Germinal center (tissue), 1 donor: ENCODE measurements at places on chromosomes 7 and 10.

- no peak for DNase-seq
Measured at GRCh38 chr7:25206765-25207164, 21.5 kb downstream of the NPVF start.

DNA sequence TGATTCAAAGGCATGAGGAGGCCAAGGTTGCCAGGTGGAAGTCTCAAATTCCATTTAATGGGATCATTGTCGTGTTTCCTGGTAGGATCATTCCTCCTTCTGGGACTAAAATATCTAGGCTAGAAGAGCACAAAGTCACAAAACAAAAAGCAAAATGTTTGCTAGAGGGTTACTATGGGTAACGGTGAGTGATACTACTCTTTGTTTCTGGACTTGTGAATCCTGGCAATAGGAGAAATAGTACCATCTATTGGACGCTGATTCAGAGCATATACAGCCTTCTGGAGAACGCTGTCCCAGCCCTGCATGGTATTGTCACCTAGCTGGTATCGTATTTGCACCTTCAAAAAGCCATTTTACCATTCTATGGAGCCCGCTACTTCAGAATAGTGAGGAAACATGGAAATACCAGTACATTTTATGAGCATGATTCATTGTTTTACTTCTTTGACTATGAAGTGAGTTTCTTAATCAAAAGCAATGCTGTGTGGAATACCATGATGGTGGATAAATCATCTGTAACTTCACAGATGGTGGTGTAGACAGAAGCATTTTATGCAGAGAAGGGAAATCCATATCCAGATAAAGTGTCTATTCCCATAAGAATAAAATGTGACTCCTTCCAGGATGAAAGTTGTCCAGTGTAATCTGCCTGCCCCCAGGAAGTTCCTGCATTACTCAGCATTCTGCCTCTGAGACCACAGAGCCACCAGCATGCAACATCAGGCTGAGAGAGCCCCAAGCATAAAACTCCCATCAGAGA lies 361.0 kb downstream of the ETV1 start:
- DNase-seq, result no peak

GRCh38 chr7:22726907-22727713 lies at the start of gene IL6:
TSS of gene IL6 (plus strand) at chr7:22727200. CDS start at chr7:22727263, 63 bp downstream.
- no peak for DNase-seq

DNA sequence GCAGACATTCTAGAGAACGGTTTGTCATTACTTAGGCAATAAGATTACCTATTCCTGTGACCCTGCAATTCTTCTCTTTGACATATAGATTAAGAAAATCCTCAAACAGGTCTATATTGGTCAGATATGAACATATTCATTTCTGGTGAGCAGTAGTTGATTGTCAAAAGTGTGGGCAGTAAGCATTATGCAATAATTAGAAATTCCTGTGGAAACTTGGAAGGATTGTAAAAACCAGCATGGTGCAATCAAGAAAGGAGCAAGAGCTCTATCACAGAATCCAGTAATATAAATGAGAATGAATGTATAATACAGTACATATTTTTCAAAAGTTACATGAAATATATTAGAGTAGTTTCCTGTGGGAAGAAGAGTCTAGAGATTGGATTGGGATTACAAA lies 406.5 kb downstream of the SUGCT start:
- no peak for DNase-seq

DNA sequence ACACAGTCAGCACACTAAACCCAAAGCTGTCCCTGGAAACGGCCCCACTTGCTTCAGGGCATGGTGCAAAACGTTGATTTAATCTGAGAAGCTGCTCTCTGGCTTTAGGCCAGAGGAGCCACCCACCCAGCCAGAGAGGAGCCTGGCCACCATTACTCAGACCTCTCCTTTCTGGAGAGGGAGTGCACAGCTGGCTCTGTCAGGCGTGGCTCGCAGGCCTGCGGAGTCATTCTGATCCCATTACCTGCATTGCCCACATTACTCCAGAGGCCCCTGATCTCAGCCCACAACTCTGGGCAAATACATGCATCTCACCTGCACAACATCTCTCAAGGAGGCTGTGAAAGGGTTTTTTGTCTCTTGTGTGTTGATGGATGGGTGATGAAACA lies 370.0 kb upstream of the IGFBP3 start:
- no peak for DNase-seq

- DNase-seq, result no peak
Measured at GRCh38 chr10:90865401-90865800, 6.4 kb upstream of the RPP30 start.

- no peak for DNase-seq
Measured at GRCh38 chr7:133389727-133390126, 136.8 kb downstream of the EXOC4 start.

DNA sequence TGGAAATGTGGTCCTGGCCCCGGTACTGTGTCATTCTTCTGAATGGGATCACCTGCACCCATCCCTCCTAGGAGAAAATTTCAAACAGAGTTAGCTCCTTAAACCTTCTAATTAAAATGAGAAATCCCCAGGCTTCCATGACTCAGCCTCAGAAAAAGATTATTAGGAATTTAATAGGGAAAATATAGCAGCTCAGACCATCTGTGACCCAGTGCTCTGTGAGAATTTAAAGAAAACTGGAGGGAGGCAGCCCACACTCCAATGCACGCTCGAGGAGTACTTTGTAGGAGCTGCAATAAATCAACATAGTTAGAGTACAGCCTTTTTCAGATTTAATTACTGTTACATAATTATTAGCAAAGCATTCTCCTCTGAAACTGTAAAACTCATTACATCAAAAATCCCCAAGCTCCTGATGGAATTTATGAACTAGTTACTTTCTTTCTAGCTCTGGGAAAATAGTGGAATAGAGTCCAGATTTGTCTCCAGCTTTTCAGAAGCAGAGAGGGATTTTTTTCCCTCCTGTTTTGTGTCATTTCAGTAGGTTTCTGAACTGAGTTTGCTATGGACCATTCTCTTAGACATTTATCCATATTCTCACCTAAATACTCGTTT lies 30.1 kb downstream of the NEUROD6 start:
- DNase-seq, result no peak

- no peak for DNase-seq
Measured at GRCh38 chr10:100100651-100101184, 19.0 kb upstream of the CPN1 start.

- no peak for DNase-seq
Measured at GRCh38 chr7:141477865-141478264, 73.3 kb upstream of the AGK start.

- no peak for DNase-seq
Measured at GRCh38 chr10:73289958-73290357, 37.5 kb upstream of the MRPS16 start.

GRCh38 chr7:39894904-39895303 lies 55.2 kb upstream of the CDK13 start:
- DNase-seq, result no peak

DNA sequence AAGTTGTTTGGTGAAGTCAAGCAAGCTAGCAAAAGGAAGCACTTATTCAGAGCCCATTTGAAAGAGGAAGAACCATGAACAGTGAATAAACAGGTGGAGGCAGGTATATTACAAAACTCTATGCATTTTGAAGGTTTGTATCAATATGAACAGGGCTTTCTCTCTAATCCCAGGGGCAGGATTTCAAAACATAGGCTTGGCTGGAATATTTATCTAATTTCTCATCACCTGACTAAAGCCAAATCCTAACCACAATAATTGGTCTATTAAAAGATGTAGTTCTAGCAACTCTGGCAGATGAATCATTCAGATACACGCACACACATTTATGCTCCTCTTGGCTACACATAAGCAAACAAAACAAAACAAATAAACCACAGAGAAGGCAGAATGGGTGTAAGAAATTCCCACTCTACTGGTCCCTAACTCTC lies 554.4 kb downstream of the INHBA start:
- no peak for DNase-seq

DNA sequence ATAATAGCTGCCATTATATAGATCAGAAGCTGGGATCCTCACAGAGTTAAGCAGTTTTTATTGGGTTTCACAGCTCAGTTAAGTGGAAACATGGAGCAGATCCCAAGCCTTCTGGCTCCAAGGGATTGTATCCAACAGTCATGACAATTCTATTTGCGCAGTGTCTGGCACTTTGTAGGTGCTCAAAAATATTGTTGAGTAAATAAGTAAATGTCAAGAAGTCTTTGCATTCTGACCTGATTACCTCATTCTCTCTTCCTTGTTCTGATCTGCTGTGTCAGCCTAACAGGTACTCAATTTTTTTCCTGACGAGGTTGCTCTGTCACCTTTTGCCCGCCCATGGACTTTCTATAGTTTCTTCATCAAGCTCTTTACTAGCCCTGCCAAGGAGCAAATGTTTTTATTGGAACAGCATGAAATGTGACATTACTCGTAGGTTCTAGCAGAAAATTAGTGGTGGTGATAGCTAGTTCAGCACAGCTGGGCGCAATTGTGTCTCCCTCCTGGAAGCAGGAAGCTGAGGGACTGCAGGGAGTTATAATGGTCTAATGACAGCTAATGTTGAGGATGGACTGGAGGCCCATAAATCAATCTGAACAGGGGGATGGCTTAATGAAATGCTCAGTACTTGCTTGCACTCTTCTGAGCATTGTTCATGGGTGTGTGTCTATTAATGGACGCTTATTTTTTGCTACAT lies 680.2 kb downstream of the CCSER2 start:
- no peak for DNase-seq

DNA sequence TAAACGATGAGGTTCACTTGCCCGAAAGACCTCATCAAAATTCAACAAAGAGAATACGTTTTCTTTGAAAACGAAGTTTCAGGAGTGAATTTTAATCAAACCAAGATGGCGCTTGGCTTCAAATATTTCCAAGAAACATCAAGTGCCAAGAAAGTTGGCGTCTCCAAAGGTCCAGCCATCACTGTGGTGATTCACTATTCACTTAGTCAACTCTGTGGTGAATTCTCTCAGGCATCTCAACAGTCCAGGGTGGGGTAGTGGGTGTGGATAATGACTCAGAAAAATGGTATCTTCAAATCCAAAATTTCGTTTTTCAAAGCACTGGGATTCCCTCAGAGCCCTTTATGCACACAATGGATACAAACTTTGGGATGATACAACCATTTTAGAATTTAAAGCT lies 133.1 kb downstream of the SVIL start:
- DNase-seq, result no peak

GRCh38 chr10:70784016-70784415 lies 1.2 kb downstream of the TBATA start:
- no peak for DNase-seq
